Right atrium auricular region (tissue), 2 donors: ENCODE measurements at places on chromosomes 1 and 21.

GRCh38 chr1:22297999-22298398, 153.7 kb upstream of the ZBTB40 start:
- DNase-seq, result no peak

GRCh38 chr1:78441921-78442320, 48.9 kb upstream of the PTGFR start:
- DNase-seq, result no peak

DNA sequence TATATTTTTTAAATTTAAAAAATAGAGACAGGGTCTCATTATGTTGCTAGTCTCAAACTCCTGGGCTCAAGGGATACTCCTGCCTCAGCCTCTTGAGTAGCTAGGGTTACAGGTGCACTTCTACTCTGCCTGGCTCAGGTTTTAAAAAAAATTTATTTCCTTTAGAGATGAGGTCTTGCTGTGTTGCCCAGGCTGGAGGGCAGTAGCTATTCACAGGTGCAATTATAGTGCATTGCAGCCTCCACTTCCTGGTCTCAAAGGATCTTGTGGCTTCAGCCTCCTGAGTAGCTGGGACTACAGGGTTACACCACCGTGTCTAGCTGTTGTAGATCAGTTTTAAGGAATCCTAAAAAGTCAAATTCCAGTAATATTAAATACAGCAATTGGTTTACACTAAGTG, 5.0 kb downstream of the RNF11 start:
- no peak for DNase-seq

GRCh38 chr1:14973773-14974172, 179.8 kb upstream of the TMEM51 start:
- DNase-seq, result no peak

- no peak for DNase-seq
Measured at GRCh38 chr1:240946926-240947325, 335.0 kb upstream of the GREM2 start.

- DNase-seq, result no peak
Measured at GRCh38 chr1:207824691-207825408, 73.0 kb downstream of the CD46 start.

DNA sequence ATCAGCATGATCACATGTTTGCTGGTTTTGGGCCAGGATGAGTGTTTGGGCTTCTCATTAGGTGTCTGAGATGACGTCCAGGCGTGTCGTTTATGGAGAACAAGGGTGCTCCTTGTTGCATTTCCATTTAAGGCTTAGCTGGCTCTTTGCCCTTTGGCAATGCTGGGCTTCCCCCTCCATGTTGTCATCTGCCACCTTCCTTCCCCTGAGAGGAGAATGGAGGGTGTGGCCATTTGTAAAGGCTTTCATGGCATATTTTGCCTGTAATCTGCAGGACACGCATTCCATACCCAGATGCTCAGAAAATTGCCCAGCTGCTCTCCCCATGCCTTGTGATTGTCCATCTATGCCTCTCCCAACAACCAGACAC, 27.7 kb downstream of the PKP1 start:
- no peak for DNase-seq

DNA sequence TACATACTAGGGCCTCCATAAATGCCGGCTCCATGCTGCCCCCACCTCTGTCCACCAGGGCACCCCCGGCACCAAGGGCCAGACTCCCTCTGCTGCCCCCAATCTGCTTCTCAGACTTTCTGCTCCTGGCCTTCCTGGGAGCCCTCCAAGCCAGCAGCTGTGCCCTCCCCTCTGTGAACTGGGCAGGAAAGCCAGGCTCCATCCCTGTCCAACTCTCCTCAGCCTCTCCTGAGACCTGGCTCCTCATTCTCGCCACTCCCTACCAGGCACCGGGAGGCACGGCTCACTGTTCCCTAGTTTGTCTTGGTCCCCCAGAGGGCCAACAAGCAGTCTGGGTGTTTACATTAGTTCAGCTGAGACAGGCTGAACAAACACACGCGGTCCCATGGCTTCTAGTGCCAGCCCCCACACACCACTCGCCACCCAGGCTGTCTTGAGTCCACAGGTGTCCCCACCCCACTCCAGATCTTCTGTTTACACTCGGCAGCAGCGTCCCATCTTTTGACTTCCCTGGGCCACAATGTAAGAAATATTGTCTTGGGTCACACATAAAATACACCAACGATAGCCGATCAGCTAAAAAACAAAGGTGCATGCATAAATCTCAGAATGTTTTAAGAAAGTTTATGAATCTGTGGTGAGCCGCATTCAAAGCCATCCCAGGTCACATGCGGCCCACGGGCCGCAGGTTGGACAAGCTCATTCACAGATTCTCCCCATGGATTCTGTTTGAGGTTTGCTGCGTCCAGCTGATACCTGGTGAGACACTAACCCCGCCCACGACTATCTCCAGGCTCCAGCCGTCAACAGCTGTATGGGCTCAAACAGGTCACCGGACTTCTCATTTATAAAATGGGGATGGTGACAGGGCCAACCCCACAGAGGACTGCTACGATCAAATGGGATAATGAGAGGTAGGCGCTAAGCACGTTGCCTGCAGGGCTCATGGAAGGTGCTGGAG, 29.5 kb upstream of the ECE1 start:
- DNase-seq, result no peak

DNA sequence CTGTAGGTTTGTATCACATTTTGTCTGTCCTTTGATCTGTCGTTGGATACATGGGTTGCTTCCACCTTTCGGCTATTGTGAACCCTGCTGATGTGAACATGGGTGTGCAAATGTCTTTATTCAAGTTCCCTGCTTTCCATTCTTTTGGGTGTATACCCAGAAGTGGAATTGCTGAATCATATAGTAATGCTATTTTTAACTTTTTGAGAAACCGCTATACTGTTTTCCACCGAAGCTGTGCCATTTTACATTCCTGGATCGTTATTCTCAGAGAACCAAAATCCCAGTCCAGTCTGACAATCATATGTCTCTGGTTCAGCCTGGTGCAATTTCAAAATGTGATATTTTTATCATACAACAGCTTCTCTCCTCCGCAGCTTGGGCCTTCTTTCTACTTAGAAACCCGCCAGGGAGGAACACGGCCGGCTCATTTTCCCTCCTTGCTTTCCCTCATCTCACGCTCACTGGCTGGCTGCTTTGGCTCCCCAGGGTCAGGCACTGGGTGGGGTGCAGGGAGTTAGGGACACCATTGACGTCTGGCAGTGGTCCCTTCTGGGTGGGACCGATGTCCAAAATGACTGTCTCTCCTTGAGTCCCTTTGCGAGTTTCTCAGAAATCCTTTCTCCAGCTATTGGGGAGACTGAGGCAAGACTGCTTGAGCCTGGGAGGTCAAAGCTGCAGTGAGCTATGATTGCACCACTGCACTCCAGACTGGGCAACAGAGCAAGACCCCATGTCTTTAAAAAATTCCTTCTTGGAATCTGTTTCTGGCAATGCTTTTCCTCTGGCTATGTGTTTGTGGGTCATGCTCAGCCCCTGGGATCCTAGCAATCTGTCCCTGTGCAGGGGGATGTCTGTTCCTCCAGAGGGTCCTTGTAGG, 73.5 kb upstream of the AKT3 start:
- DNase-seq, result no peak

- DNase-seq, result no peak
Measured at GRCh38 chr21:36509973-36510664, 30.2 kb upstream of the CLDN14 start.

GRCh38 chr1:178646821-178647220, 78.2 kb upstream of the RALGPS2 start:
- DNase-seq, result no peak

- DNase-seq, result no peak
Measured at GRCh38 chr21:19368944-19369343, 965.4 kb upstream of the TMPRSS15 start.

DNA sequence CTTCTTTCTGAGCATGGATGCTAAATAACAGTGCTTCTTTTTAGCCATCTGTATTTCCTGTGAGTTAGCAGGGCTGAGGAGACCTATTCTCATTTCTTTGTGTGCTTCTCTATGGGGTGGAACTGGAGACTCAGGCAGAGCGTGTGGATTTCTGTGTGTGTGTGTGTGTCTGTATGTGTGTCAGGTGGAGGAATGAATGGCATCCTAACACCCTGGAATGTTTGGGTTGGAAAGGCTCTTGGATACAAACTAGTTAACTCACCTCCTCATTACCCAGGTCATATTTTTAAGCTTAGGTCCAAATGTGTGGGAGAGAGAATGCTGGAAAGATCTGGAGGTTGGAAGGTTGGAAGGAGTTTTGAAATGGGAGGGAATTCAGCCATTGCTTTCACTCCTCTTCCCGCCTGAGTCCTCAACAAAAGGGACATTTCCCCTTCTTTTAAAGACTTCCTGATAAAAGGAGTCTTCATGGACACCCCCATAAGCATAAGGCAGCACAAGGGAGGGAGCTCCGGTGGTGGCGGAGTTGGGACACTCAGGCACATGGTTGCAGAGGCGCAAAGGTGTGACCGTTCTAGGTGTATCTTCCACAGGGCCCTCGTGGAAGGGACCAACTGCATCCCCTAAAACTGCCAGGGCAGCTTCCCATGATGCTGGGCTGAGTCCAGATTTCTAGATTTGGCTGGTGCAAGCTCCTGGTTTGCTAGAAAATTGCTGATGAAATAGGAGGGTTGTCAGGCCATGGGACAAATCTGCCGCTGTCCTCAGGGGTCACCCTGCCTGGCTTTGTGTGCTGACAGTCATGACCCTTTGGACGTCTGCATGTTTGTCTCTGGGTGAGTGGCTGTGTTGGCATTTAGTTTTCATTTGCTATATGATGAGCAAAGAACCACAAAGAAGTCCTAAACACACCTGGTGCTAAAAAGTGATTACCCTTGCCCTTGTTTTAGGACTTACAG, 37.6 kb downstream of the MTARC1 start:
- DNase-seq, result no peak

GRCh38 chr1:193183019-193183627, 3.3 kb downstream of the B3GALT2 start:
- DNase-seq, result no peak

- DNase-seq, result no peak
Measured at GRCh38 chr1:5764959-5765358, 227.3 kb downstream of the NPHP4 start.

DNA sequence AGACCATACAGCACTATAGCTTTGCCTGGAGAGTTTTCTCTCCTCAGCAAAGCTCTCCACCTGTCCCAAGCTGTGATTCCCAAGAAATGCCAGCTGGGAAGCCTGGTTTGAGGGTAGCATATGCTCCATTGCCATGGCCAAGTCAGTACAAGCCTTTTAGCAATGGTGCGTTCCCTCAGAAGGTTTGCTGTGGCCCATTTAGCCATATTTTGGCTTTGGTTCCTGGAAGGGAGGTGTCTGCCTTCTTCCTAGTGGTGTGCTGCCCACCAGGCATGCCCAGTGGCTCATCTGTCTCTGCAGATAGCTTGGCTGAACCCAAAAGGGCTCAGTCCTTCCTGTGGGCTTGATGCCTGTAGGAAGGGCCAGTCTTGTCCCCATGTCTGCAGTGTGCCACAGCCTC, 32.4 kb downstream of the GALNT2 start:
- DNase-seq, result no peak

DNA sequence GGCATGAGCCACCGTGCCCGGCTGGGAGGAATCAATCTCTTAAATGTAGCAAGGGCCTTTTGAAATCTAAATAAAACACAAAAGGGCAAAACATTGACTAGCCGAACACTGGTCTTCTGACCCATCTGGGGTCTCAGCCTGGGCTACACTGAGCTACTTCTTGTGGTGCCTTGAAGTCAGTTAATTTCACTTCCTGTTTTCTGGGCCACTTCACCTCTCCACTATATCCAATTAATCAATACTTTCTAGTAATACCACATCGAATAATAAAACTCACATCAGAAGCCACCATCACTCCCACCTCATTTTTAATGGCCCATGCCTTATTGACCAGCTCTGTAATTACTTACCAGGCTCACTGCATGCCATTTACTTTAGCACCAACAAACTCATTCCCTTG, 138.0 kb upstream of the SAMSN1 start:
- no peak for DNase-seq

- DNase-seq, result no peak
Measured at GRCh38 chr1:72724951-72725861, 442.9 kb upstream of the NEGR1 start.

DNA sequence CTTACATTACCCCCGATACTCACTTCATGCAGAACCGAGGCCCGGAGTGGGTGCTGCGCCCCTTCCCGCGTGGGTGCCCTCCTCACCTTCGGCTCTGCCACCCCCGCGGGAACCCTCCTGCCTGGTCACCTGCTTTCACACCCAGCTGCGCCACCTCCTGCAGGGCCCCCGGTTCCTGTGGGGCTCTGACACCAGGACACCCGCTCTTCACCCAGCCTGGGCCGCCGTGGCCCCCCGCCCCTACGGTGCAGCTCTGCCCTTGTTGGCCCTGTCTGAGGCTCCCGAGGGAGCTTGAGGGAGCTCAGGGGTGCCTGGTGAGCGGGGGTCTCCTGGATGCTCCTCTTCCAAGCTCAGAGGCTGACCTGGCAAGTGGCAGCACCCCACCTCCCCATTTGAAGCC, 19.0 kb downstream of the RRP1 start:
- no peak for DNase-seq

DNA sequence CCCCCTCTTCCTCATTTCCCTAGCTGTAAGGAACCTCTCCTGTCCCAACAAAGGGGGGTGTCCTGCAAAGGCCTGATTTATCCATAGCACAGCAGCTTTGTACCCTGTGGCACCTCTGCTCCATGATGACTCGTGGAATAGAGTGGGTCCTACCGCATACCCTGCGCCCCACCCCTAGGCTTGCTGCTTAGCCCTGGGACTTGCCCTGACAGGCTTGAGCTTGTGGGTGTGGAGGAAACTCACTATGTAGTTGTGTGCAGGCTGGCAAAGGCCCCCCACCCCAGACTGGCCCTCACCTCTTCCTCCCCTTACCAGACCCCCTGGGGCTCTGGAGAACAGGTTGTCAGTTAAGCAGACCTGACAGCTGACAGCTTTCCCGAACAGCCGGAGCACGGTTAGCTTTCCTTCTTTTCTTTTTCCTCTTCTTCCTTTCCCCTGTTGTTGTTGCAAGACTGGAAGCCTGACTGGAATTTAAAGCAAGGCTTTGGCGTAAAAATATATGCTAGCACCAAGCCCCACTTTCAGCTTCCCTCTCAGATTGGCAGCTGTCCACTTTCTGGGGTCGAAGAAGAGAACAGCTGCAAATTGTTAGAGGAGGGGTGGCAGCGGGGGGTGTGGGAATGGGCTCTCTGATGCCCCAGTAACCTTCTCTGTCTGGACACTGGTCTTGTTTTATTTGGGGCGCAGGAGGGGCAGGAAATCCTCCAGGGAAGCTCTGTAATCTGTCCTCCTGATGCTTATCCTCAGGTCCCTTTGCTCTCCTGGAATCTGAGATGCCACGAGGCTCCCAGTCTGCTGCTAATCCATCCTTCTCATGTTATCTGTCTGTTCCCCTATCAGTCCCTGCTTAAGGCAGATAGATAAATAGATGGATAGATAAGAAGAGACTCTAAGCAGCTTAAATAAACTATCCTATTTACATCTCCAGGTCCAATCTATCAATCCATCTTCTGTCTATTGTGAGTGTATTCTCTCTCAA, 134.6 kb downstream of the BRINP2 start:
- no peak for DNase-seq
